ENCODE measurements at places on chromosomes 12 and 14.

GRCh38 chr12:114476159-114476558 is 70.2 kb upstream of the TBX5 start:
- DNase-seq, result no peak

DNA sequence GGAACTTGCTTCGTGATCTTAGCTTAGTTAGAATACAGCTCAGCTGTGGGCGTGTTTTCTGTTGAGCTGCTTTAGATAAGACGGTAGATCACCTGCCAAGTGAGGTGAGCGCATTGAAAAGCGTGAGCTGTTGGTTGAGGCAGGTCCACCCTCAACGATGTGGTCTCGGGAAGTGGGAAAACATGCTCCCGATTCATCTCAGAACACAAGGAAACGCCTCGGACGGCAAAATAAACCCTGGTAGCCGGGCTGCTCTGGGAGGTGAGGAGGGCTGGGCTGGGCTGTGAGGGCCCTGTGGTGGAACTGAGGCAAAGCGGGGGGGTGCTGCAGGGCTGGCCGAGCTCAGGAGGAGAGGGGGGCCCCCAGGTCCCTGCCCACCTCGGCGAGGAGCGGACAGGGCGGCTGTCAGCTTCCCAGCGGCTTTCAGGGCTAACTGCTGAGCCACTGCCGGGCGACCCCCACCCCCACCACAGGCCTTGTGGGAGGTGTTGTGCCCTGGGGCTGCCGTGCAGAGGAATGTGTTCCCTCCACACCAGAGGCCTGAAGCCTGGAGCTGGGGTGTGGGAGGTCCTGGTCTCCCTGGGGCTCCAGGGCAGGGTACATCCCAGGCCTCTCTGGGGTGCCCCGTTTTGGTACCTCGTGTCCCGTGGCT is 30.7 kb downstream of the NOC4L start:
- no peak for DNase-seq

- DNase-seq, result no peak
Observed at GRCh38 chr14:74491956-74492775, 939 bp downstream of the NPC2 start.

DNA sequence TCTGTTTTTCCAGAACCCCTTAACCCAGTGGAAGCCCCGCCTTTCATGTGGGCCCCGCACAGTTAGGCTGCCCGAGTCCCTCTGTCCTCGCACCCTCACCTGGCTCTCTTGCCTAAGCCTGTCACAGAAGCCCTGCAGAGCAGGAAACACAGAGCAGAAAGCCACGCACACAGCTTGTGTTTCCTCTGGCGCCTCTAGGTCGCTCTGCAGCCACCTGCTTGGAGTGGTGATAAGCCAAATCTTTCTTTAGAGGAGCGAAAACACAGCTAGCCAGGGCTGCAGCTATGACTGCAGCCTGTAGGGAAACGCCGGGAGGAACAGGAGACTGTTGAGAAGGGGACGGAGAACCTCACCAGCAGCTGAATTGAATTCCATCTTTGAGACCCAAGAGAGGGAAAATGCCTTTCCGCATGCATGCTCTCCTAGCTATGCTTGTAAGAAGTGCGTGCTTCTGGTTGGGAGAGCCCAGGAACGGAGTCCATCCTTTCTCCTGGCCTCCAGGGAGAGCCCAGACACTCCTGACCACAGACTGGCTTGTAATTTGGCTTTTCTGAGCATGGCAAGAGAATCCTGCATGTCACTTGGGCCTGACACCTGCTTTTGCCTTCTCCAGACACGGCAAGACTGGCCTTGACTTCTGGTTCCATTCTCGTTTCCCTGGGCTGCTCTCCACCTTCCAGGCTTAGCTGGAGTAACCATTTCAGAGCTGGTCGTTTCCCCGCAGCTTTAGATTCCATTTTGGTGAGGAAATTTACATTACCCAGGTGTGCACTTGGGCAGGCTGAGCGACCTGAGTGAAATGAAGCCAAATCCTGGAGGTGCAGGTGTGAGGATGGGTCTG is 301.6 kb downstream of the CACNA1C start:
- DNase-seq, result no peak
